ENCODE measurements at places on chromosomes 4 and X.

GRCh38 chr4:87306056-87306455 is 16.6 kb downstream of the HSD17B13 start:
- no peak for DNase-seq

- DNase-seq: peak; percentile 23
These were observed 1139.7 kb downstream of the PCDH18 start for GRCh38 chr4:136392576-136392975.

GRCh38 chr4:158202481-158202880 is 7.8 kb upstream of the TMEM144 start:
- no peak for DNase-seq

DNA sequence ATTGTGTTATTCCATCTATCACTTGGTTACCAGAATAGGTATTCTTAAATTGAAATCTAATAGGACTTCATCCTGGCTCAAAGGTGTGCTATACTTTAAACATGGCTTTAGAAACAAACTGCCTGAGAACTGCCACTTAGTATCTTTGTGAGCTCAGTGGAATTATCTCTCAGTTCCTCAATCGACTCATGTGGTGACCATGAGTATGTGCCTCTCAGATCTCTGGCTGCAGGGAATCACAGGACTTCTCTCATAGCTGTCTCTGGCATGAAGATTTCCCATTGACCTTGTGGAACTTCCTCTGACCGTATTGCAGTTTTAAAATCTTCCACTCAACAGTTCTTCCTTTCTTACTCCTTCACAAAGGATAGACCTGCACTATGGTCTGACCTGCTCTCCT is 681.9 kb upstream of the BOD1L1 start:
- no peak for DNase-seq

GRCh38 chr4:10020106-10020505 is 1.2 kb downstream of the SLC2A9 start:
- DNase-seq: no peak

Data from hepatic stellate cell (primary cell).